Aorta (tissue), 5 donors: ENCODE measurements at places on chromosomes 5 and 9. TPM values are rescaled to one million over a fixed set of nuclear protein-coding genes. Genes with fewer than 3 reads are reported as not detected.

Gene CNTNAP3B
- total RNA-seq = 25.9 TPM

Gene MAPK9
- total RNA-seq = 36.4 TPM

Gene ANKRD31
- total RNA-seq = 0.24 TPM

Gene LAMC3
- 0.39 TPM for total RNA-seq

Gene TMEM252
- total RNA-seq = not detected

Gene SPATA31A3
- not detected for total RNA-seq

Gene CANX
- 514 TPM for total RNA-seq

Gene FOXD4L3
- total RNA-seq = not detected

Gene NFX1
- total RNA-seq = 38.3 TPM

GRCh38 chr5:7852542-7852941 is 1.6 kb upstream of the CFAP90 start:
- no peak overlapping the region for H3K27ac ChIP-seq
- peaks cover 3% of the 10 kb centered on the region for H3K4me1 ChIP-seq
- H3K36me3 ChIP-seq = no peaks in the 10 kb centered on the region
- H3K4me3 ChIP-seq = no peak overlapping the region

DNA sequence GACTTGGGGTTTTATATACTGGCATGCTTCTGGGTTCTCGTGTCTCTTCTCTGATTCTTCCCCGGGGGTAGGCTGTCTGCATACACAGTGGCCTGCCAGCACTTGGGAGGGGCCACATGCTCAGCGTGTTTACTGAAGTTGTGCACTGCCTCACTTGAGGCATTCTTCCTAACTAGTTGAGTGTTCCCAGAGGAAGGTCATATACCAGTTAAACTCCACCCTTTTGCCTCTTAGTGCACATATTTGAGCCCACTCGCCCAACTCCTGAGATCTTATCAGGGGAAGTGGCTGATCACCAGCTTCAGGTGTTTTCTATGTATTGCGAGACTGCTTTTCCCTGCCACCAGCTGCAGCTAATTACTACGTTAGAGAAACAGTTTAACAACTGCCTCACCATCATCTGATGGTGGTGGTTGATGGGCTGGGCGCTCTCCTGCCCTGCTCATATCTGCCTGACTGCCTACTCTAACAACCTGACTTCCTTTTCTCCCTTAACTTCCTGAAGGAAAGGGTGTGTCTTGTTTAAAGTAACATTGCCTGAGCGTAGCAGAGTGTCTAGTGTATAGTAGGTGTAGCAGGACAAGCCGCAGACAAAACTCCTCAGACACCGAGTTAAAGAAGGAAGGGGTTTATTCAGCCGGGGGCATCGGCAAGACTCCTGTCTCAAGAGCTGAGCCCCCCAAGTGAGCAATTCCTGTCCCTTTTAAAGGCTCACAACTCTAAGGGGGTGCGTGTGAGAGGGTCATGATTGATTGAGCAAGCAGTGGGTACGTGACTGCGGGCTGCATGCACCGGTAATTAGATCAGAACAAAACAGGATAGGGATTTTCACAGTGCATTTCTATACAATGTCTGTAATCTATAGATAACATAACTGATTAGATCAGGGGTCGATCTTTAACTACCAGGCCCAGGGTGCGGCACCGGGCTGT is 60.1 kb upstream of the CLINT1 start:
- H3K4me3 ChIP-seq = no peak overlapping the region
- no peaks in the 10 kb centered on the region for H3K27me3 ChIP-seq

GRCh38 chr5:6365142-6365976 is 13.0 kb downstream of the MED10 start:
- H3K36me3 ChIP-seq = no peaks in the 10 kb centered on the region
- peak; percentile 49 for DNase-seq
- no peak overlapping the region for H3K27ac ChIP-seq

GRCh38 chr5:151667083-151667482 is 19.6 kb downstream of the SPARC start:
- no peak overlapping the region for H3K4me3 ChIP-seq
- H3K27ac ChIP-seq = peak overlapping the region; percentile 28
- H3K27me3 ChIP-seq = no peaks in the 10 kb centered on the region

DNA sequence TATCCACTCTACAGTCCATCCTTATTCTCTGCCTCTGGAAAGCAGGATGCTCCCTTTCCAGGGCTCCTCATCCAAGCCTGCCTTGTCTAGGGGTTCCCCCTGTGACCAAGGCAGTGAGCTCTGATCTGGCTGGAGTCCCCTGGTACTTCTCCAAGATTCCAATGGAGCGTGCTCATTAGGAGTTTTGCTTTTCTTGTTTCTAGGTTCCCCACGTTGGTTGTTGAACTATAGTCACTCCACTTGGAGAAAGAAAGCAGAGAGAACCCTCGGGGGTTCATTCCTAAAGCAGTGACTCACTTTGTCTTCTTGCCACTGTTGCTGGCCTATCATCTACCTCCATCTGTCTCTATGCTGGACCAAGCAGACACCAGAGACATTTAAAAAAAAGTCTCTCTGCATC is 192.6 kb downstream of the TLE4 start:
- H3K4me3 ChIP-seq = no peak overlapping the region
- DNase-seq = no peak
- no peaks in the 10 kb centered on the region for H3K27me3 ChIP-seq
- no peaks in the 10 kb centered on the region for H3K4me1 ChIP-seq

DNA sequence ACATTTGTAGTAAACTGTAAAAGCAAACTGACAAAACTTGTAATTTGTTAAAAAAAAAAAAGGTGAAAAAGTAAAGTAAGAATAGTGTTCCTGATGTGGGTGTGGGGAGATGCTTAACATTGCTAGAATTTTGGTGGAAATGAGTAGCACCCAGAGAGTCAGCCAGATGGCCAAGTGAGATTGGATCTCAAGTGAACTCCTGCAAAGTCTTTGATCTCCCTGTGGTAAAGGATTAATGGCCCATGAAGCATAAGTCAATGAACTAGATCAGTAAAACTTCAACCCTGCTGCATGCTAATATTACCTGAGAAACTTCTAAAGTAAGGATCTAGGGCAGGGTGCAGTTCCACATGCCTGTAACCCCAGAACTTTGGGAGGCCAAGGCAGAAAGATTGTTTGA is 19.0 kb upstream of the FAM169A start:
- H3K36me3 ChIP-seq = no peaks in the 10 kb centered on the region
- no peak overlapping the region for H3K27ac ChIP-seq
- peaks cover 1% of the 10 kb centered on the region for H3K27me3 ChIP-seq
- no peak overlapping the region for H3K4me3 ChIP-seq
- no peaks in the 10 kb centered on the region for H3K4me1 ChIP-seq

DNA sequence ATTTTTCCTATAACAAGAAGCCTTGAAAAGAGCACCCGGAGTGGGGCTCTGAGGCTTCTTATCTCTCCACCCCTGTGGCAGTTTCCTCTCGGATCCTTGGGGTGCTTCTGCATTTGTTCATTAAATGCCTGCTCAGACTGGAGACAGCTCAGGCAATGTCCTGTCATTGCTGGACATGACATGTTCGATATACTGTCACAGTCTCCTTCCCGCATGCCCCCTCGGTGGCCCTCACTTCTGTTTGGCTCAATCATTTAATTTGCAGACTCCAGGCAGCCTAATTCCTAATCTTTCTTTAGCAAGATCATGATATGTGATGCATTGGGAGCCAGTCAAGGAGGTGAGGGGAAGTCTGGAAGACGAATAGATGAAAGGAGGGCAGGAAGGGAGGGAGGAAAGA is 37.5 kb upstream of the CPEB4 start:
- H3K4me1 ChIP-seq = no peaks in the 10 kb centered on the region
- no peak for DNase-seq
- no peaks in the 10 kb centered on the region for H3K36me3 ChIP-seq
- H3K27me3 ChIP-seq = no peaks in the 10 kb centered on the region
- no peak overlapping the region for H3K4me3 ChIP-seq

DNA sequence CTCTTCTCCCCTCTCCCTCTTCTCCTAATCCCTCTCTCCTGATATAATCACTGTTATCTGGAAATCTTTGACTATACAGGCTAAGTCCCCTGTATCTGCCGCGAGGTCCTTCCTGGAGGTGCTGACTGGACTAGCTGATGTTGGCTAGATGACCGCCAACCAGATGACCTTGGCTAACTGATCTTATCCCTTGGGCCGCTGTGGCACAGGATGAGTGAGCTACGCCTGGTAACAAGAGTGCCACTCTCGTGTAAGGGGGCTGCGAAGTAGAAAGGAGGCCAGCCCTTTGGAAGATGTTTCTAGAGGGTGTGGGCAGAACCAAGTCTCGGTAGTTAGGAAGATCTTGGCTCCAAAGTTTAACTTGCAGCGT is 345 bp upstream of the PRRC1 start:
- no peaks in the 10 kb centered on the region for H3K27me3 ChIP-seq
- no peak for DNase-seq
- H3K4me3 ChIP-seq = peak overlapping the region; percentile 46
- H3K36me3 ChIP-seq = no peaks in the 10 kb centered on the region
- H3K4me1 ChIP-seq = no peaks in the 10 kb centered on the region
- H3K27ac ChIP-seq = no peak overlapping the region

DNA sequence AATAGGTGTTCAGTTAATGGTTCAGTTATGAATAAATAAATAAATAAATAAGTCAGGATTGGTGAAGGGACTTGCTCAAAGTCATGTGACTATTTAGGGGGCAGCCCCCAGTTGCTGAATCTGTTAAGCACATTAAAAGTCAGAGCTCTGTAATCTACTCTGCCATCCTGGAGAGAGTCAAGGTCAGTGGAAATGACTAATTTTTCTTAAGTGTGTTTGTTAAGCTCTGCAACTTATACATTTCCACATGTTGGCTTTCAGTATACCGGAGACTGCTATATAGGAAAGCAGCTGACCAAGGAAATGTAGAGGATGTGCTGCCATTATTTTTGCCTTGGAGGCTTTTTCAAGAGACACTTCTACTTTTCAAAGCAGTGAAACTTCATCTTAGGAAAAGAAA is 57.9 kb downstream of the KIAA1958 start:
- H3K4me1 ChIP-seq = peaks cover 2% of the 10 kb centered on the region
- H3K36me3 ChIP-seq = no peaks in the 10 kb centered on the region
- H3K27ac ChIP-seq = no peak overlapping the region
- DNase-seq = no peak
- no peaks in the 10 kb centered on the region for H3K27me3 ChIP-seq

DNA sequence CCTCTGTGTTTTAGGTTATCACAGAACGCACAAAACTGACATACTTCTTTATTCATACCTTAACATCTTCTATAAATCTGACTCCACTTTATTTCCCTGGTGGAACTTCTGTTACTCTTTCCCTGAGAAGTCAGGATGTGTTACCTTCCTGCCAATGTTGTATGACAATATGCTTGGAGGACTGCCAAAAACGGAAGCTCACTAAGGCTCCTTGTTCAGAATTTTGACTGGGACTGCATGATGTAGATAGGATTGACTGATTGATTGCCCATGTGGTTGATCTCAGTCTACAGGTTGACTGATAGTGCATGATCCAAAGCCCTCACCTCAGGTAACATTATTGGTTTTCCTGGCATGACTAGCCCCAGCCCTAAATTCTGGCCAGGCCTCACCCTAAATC is 319.4 kb downstream of the TLR4 start:
- no peaks in the 10 kb centered on the region for H3K4me1 ChIP-seq
- H3K4me3 ChIP-seq = no peak overlapping the region
- no peak overlapping the region for H3K27ac ChIP-seq
